ENCODE measurements at places on chromosomes 16 and 17.
A peak's percentile ranks its signal among the peaks of the same experiment; 100 is the strongest.

DNA sequence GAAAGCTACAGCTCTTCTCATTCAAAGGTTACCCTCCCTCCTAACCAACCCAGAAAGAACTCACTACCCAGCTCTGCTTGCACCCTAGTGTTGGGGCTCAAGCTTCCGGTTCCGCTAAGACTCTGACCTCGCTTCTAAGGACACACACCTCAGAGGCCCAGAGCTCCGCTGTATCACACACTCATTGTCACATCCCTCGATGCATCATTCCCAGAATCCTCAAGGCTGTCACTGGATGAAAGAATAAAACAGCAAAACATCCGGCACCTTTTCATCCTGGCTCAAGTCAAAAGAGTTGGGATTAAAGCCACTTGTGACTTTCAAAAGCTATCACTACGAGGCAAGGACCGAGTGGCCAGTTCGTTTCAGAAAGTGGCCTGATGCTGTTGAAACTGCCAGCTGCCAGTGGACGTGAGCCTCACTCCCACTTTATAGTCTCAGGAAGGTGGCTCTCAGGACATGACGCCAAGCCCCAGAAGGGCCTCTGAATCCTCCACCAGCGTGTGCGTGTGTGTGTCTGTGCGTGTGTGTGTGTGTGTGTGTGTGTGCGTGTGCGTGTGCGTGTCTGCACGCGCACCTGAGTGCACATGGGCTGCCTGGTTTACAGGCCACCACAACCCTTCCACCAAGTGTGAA lies 29.0 kb downstream of the ZFHX3 start:
- DNase-seq = no peak

DNA sequence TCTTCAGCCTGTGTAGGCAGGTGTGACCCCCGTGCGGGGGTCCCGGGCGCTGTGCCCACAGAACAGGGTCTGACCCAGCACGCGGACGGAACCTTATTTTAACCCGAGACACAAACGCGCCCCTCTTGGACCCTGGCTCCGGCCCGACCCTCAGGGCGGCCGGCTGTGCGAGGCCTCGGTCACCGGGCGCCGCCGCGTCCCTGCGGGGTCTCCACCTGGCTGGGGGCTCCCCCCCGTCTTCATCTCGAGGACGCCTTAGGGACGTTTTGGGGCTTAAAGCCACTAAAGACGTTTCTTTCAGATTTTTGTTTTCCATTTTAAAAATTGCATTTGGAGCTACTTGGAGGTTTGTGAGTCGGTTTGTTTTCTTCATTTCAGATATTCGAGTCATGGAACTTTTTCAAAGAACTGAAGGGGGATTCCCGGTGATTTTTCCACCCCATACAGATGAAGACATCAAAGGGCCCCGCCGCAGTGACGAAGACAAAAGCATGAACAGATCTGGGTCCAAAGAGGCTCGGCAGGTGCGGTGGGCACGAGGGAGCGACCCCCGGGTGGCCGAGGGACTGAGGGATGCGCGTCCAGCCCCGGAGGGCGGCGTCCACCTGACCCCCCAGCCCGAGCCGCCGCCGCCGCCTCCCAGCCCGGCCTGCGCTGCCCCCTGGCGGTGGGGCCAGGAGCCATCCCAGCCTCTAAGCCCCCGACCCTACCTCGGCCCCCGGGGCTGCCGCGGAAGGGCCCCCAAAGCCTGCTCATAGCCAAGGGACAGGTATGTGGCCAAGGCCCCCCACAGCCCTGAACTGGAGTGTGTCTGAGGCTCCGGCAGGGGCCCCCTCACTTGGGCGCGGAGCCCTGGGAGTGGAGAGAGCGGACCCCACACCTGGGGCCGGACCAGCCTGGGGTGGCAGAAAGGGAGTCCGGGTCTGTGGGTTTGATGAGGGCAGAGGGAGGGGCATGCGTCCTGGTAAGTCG lies 3.8 kb upstream of the CD7 start:
- DNase-seq = peak; percentile 64

GRCh38 chr17:29390851-29391631 lies 878 bp downstream of the TAOK1 start:
- no peak for DNase-seq

GRCh38 chr17:56292578-56292977 lies 139.3 kb downstream of the ANKFN1 start:
- DNase-seq = no peak

DNA sequence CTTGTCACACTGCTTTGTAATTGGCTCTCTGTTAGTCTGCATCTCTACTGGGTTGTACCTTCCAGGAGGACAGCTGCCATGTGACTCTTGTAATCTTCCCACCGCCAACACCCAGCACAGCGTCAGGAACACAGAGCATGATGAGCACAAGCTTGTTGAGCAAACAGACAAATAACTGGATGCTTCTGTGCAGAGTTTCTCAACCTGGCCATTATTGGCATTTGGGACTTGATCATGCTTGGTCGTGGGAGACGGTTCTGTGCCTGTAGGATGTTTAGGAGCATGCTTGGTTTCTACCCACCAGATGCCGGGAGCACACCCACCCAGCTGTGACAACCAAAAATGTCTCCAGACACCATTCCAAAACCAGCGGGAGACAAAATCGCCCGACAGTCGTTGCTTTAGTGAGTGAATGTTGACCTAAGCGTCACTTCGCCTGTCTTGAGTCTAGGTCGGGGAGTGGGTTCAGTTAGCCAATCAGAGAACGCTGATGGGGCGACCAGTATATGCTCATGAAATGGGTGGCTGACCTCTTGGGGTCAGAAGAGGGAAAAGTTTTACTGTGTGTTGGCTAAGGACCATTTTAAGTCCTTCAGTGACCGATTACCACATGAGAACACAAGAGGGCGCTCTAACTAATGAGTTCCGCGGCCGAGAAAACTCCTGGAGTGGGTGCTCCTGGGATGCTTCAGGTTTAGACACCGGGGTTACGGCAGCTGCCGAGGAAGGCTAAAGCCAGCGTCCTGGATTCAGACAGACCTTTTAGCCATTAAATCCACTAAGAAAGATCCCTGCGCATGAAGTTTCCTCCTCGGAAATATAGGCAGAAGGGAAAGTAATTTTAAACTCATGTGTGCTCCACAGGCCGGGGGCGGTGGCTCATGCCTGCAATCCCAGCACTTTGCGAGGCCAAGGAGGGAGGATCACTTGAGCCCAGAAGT lies 57.8 kb upstream of the TEX2 start:
- peak; percentile 16 for DNase-seq

GRCh38 chr16:307691-308312 lies 24.8 kb downstream of the PDIA2 start:
- DNase-seq = no peak

DNA sequence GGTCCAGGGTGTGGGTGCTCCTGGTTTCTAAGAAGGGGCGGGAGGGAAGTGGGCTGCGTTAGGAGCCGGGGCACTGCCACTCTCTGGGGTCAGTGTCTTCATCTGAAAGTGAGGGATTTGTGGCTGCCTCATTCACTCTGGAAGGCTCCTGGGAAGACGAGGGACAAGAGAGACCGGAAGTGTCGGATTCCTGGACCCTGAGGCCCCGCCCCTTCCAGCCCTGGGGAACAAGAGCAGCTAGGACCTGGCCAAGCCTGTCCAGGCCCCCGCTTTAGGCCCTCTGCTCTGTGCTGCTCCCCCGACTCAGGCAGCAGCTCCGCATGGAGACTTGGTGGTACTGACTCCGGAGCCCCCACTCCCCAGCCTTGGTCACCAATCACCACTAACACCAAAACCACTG lies 6.5 kb downstream of the LGALS3BP start:
- no peak for DNase-seq

DNA sequence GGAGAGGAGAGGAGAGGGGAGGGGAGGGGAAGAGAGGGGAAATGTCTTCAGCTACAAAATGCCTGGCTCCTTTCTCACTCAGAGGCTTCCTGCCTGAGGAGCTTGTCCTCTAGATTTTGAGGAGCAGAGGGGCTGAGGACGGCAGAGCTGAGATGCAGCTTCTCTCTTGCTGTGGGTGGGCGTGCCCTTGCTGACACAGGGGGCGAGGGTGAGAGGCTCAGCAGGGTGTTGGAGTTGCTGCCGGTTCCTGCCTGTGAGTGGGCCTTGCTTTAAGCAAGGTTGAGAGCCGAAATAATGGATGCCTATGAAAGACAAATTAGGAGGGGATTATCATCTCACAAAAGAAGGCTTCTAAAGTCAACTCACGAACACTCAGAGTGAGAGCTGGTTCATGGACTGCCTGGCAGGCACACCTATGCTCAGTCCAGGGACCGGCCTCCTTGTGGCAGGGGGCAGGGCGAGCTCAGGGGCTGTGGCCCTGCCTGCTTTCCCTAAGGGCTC lies 215.6 kb downstream of the MSI2 start:
- no peak for DNase-seq

DNA sequence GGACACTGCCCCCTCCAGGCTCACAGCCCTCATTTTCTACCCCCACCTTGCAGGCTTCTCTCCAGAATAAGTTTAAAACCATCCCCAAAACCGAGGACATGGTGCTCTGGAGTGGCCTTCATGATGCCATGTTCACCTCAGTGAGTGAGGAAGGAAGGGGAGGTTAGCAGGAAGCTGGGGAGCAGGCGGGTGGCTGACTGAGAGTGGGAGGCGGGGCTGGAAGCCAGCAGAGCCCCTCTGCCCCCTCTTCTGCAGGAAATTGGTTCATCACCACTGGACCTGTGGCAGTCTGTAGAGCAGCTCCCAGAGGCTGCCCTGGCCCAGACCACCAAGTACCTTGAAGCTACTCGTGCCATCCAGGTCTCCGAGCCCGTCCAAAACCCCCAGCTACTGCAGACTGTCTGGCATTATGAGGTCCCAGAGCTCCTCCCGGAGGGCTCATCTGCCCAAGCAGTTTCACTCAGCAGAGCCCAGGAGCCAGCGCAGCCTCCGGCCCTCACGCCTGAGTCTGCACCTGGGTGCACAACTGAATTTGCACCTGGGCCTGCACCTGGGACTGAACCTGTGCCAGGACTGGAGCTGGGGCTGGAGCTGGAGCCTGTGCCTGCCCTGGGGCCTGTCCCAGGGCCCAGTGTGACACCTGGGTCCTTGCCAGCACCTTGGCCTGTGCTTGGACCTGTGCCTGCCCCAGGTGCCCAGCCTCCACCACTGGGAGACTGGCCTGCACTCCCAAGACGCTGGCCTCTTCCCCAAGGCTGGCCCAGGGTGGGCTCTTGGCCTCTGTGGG lies 19.0 kb downstream of the C16orf96 start:
- DNase-seq = no peak

Measured in stimulated activated CD4-positive, alpha-beta T cell treated with anti-CD3 and anti-CD28 coated beads, TNF-alpha, amount 100 ng/mL, for 4 hours (primary cell).